ENCODE measurements at places on chromosomes 16 and 17. TPM values are rescaled to one million over a fixed set of nuclear protein-coding genes. Genes with fewer than 3 reads are reported as not detected.

GRCh38 chr17:22171631-22172030 is 479.3 kb downstream of the KCNJ18 start:
- DNase-seq, result no peak

DNA sequence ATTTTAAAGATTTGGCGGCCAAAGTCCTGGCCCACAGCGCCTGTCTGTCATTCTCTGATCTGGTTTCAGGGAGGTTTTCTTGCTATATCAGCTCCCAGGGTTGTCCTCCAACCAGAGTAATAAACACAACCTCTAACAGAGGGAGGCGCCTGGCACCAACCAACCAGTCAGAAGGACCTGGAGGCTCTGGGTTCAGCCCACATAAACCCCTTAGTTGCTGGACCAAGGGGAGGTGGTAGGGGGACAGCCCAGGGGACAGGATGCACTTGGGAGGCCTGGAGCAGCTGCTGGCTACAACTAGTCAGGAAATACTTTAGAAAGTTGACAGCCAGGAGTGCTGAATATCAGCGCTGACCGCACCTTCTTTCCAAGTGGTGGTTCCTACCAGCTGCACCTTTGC is 41.7 kb upstream of the CDRT4 start:
- DNase-seq, result no peak

DNA sequence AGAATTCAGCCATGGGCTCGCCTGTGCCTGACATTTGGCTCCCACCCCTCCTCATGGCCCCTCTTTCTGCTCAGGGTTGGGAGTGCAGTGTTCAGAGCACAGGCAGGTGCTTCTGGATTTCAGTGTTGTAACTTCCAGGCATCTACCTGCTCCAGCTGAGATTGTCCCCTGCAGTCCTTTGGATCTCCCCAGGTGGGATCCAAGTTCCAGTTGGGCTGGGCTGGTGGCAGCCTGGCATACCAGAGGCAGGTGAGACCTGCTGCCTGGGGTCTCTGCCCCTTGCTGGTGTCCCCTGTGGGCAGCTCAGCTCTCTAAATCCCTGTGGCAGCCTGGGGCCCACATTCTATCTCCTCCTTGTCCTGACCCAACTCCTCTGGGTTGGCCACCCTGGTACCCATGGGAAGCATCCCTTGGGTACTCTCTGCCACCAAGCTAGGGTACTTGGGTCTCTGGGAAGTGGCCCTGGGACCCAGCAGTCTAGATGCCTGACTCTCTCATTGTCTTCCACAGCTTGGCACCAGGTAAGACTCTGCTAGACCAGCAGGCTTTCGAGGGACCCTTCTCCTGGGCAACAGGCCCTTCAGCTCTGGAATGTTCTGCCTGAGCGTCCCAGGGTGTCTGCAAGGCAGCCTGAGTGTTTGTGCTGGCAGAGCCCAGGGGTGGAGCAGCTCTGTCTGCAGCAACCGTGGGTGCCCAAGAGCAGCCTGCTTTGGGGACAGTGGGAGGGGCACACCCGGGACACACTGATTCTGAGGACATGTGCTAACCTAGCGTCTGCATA is 42.5 kb downstream of the DNAH17 start:
- no peak for DNase-seq

- no peak for DNase-seq
Observed at GRCh38 chr16:15605839-15606517, 37.0 kb downstream of the MARF1 start.

DNA sequence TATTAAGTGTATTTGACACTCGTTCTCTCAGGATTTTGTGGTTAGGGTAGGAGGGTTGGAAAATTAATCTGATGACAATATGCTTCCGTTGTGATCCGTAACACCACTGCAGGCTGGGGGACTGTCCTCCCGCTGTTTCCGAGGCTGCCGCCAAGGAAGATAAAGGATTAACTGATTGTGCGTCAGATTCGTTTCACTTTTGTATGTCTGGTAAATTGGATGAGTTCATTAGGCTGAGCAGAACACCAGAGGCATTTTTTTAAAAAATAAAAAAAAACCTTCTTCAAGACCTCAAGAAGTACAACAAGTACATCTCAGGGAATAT is 486.7 kb upstream of the SALL1 start:
- no peak for DNase-seq

DNA sequence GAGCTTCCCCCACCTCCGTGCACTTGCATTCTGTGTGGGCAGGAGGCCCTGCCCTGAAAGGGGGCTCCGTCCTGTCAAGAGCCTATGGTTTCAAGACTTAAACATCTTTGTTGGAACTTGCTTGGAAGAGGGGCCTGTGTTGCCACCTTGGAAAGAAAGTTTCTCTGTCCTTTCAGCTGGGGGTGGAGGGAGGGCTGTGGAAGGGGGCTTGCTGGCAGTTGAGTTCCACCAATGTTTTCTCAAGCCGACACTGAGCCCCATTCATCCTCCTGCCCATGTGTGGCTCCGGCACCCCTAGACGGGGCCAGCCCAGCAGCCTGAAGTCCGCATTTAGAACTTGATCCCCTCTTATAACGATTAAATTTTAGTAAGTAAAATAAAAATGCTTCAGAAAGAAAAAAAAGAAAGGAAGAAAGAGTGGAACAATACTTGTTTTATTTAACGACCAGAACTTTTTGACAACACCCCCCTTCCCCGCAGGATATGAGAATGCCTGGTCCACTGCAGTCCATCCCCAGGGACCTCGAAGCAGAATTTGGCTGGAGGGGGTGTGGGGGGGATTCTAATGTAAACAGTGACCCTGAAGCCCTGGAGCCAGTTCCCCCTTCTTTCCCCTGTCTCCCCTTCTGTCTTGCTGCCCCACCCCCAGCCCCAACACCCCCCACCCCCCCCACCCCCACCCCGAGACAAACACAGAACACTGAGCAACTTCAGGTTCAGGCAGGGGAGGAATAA is 26.9 kb upstream of the CLEC18A start:
- DNase-seq, result no peak

DNA sequence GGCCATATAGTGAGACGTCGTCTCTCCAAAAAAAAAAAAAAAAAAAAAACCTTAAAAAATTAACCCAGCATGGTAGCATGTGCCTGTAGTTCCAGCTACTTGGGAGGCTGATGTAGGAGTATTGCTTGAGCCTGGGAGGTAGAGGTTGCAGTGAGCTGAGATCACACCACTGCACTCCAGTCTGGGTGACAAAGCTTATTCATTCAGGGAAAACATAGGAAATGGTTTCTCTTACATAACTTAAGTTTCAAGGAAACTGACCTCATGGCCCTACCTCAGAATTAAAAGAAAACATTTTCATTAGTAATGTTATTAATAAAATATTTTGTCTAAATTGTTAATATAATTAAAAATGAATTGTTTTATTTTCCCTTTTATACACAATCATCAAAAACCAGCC is 31.4 kb downstream of the COG1 start:
- DNase-seq, result no peak

DNA sequence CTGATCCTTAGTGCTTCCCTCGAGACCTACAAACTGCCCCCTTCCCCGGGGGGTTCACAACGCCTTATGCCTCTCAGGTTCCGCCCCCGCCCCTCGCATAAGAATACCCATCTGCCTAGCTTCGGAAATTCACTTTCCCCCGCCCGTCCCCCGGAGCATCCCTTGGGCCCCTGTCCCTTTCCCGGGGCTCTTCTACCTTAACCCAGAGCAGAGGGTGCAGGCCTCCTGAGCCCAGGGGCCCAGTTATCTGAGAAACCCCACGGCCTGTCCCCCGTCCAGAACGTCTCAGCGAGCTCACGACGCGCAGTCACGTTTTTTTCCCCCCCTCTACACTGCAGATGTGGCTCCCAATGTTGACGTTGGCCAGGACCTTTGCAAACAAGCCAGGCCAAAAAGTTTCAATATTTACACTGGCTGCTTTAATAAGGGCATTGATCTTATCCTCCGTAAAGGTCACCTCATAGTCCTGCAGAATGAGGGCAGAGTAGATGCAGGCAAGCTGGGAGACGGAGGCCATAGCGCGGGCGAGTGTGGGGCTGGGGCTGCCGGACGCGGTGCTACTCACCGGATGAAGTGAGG is 1.4 kb upstream of the NBR1 start:
- DNase-seq, result peak; percentile 19

DNA sequence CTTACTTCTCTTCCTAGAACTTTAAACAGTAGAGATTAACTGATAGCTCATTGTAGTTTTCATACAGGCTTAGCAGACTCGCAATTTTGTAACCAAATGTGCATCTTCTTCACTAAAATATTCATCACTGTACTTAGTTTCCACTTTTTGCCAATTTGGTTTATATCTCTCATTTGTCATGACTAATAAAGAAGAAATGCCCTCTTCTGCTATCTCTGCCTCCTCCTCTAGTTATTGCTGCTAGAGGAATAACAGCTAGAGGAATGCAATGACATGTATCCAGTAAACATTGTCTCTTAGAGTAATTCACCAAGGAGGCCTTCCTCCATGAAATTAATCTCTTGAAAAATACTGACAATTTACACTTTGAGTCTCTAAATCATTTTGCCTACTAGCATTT is 115.5 kb upstream of the COX10 start:
- no peak for DNase-seq

DNA sequence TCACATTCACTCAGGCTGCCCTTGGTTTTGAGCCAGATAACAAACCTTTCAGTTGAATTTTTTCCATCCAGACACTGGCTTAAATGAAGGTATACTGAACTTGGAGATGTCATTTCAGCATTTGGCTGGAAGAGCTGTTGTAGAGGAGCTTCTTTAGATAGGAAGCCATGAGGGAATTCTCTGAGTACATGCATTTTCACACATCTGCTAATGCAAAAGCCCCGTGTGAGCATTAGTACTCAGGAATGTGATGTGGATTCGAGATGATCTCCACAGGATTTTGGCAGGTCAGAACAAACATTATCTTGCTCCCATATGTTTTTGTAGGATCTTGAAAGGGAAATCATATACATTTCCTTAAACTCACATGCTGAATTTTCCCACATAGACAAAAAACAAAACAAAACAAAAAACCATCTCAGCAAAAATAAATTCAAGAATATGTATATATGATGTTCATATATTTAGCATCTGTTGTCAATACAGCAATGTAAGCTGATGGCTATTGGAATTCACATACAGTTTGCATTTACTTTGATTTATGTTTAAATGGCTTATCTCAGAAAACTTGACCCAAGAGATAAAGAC is 277.2 kb upstream of the TBX2 start:
- DNase-seq, result no peak

DNA sequence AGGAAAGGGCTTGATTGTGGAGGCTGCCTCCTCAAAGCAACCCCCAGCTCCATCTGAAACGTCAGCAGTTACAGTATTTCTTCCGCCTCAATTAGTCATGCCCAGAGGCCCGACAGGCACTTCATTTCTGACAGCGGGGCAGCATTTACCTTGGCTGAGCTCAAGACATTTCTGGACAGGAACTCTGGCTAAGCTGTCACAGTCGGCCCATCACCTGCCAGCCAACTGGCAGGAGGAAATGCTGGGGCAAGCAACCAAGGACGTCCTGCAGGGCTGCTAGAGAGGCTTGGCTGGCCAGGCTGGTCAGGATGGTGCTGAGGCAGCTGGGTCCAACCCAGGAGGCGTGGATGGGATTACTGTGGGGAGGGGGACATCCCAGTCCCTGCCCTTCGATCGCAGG is 27.8 kb downstream of the PLXDC1 start:
- DNase-seq, result no peak

- no peak for DNase-seq
Observed at GRCh38 chr17:12851901-12852435, 62.7 kb downstream of the ARHGAP44 start.

- DNase-seq, result no peak
Observed at GRCh38 chr17:34843682-34844081, 117.6 kb downstream of the CCT6B start.

DNA sequence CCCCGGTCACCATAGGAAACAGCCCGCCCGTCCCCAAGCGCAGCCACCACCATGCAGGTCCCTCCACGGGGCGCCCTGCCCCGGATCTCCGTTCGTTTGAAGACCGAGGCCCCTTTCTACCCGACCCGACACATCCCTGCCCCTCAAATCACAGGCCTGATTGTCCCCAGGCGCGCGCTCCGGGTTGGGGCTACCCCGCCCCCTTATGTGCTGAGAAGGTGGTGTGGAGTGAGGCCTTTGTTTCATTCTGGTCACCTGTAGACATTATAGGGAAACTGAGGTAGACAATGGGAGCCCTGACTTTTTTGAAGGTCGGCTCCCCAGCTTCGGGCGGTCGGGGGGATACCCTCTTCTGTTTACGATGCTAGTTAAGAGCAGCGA is 763 bp upstream of the ACTG1 start:
- DNase-seq, result peak; percentile 62

GRCh38 chr17:53749178-53749577 is 73.5 kb upstream of the KIF2B start:
- no peak for DNase-seq

DNA sequence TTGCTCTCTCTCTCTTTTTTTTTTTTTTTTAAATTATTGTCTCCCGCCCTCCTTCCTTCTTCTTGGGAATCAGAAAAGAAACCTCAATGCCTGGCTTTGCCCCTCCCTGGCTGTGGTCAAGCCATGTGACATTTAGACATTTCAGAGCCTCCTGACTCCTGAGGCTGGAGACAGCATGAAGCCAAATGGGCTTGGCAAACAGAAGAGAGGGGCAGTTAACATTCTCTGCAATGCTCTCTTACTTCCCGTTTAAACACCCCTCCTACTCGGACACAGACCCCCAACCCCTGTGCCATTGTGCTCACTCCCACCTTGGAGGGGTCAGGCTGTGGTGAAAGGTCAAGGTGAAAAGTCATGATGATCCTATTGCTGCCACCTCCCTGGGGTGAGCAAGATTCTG is 14.7 kb upstream of the MEOX1 start:
- no peak for DNase-seq

The TEPSIN gene
- total RNA-seq, result 15.9 TPM

The LRRC75A gene
- 0.96 TPM for total RNA-seq

The GNGT2 gene
- 2.2 TPM for total RNA-seq

The ANKS4B gene
- total RNA-seq, result not detected

The STAT3 gene
- 116 TPM for total RNA-seq

The SDR42E2 gene
- total RNA-seq, result 0.08 TPM

The ROGDI gene
- 97.4 TPM for total RNA-seq

The SRR gene
- total RNA-seq, result 8.2 TPM

The C16orf74 gene
- total RNA-seq, result 2.3 TPM

The ATP2A1 gene
- total RNA-seq, result 0.38 TPM

The SYCE1L gene
- total RNA-seq, result 0.66 TPM

The PRAC1 gene
- not detected for total RNA-seq

The CHST5 gene
- total RNA-seq, result 0.85 TPM

The HOXB13 gene
- not detected for total RNA-seq

The ASPA gene
- total RNA-seq, result 2.8 TPM
